NCI-H1436 treated with DMSO at 0.1 percent for 48 hours (cell line): ENCODE measurements at places on chromosomes 3 and 15.
A peak's percentile ranks its signal among the peaks of the same experiment; 100 is the strongest.

- no peak for DNase-seq
Observed at GRCh38 chr3:152865668-152866245, 30.8 kb downstream of the P2RY1 start.

- peak; percentile 50 for DNase-seq
Observed at GRCh38 chr15:81000624-81001151, at the start of gene TLNRD1. Gene TLNRD1, plus strand, starts transcription at chr15:81000923. Its CDS starts 1,349 bp downstream, at chr15:81002272.

- DNase-seq = no peak
Observed at GRCh38 chr3:187072511-187072910, 66.8 kb downstream of the RPL39L start.

GRCh38 chr3:99172736-99173657 lies 271.5 kb upstream of the DCBLD2 start:
- no peak for DNase-seq

DNA sequence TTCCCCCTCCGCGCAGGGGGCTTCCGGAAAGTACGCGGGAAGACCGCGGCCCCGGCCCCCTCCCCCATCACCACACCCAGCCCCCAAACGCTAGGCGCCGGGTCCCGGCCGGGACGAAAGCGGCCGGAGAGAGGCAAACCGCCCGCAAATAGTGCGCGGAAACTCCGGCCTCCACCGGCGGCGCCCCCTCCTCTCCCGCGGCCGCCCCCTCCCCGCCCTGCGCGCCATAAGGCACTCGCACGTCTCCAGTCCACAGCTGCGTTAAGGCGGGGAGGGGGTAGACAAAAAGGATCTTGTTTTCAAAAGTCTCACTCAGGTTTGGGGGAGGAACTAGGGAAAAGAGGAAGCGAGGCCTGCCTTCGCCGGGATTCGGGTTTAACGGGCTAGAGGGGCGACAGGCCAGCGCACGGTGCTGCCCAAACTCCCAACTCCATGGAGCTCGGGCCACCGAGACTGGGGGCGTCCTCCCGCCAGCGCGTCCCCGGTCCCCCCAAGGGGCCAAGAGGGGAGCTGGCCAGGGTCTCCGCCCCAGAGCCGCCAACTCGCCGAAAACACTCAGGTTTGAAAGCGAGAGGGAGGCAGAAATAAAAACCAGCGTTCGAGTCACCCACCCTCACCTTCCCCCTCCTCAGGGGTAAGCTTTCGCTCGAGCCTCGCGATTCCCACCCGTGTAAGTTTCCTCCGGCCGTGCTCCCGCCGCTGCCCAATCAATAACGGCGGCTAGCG lies 1.8 kb downstream of the ANP32A start:
- no peak for DNase-seq

GRCh38 chr3:134161898-134162615 lies 88.6 kb downstream of the RYK start:
- no peak for DNase-seq

DNA sequence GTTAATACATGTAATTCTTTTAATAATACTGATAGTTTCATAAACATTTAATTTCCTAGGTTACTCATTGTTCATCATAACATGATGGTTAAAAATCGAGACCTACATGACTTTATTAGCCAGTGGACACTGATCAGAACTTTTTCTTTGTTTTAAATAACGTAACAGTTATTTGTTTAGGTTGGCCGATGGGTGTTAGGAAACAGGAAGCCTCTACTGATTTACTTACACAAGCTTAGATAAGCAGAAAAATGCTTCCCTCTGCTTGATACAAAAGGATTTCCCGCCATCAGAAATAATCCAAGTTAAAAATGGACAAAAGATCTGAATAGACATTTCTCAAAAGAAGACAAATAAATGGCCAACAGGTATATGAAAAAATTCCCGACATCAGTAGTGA lies 16.6 kb upstream of the APH1B start:
- DNase-seq = no peak

GRCh38 chr3:61922118-61922517 lies 360.7 kb downstream of the PTPRG start:
- DNase-seq = no peak

- no peak for DNase-seq
Observed at GRCh38 chr3:28850186-28850585, 430.7 kb upstream of the RBMS3 start.

- no peak for DNase-seq
Observed at GRCh38 chr3:101204246-101204645, 116.1 kb downstream of the IMPG2 start.

DNA sequence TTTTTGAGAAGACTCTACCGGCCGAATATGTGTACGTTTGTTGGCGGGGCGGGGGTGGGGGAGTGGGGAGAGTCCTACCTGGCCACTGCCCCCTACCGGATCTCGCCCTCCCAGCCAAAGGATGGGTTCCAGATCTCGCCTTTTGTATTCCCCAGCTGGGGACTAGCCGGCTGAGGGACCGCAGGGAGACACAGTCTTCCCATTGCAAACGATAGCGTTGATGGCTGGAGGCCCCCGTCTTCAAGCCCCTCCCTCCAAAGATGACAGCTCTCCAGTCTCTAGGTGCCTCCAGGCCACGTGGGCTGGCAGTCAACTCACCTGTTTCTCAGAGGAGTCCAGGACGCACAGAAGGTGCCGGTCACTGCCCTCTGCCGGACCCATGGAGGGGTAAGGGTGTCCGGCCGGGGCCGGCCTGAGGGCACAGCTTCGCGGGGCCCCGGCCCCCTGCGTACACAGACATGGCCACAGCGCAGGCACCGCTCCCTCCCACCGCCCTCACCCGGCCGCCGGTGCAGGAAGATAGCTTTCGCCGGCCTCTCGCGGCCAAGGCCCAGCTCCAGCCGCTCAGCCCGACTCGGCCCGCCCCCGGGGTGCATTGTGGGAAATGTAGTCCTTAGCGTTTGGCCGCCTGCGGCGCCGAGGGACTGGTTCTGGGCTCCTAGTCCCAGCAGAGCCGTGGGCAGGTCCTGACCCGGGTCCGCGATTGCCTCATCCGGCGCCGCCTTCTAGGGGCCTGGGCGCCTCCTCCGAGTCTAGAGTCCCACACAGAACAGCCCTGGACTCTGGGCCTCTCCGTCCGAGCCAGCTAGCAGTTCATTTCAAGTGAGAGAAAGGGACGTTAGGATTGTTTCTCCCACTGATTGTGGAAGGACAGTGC lies at the start of gene MON1A:
MON1A (minus strand) TSS at position 521 of the 877 bp plus-strand sequence. CDS start 16,465 bp downstream, outside the sequence.
- no peak for DNase-seq

DNA sequence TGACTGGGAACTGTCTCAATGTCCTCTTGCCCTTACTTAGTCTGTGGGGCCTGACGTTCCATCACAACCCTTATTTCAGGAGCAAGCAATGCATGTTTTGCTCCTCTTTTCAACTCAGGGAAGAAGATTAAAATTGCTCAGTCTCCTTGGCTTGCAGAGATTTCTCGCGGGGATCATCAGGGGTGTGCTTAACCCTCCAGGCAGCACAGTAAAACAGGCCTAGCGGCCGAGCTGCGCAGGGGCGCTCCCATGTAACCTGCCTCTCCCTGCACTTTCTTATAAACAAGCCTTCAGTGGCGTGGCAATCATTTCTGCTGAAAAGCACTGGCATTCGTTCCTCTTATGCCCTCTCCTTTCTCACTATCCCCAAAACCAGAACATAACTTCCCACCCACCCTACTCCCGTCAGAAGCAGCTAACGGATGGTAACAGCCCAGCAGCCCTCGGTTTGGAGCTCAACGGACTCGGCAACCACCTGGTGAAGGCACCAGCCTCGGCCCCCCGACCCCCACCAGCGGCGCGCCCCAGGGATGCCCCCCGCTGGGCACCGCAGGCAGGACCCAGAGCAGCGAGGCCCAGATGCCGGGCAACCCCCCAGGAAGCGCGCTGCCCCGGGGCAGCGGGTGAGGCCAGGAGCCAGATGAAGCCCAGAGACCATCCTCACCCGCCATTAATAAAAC lies 1.1 kb downstream of the MCF2L2 start:
- DNase-seq = no peak

- DNase-seq = no peak
Observed at GRCh38 chr15:57996561-57996960, 69.0 kb downstream of the ALDH1A2 start.

GRCh38 chr3:126424751-126425150 lies 30.0 kb downstream of the CFAP100 start:
- DNase-seq = no peak

DNA sequence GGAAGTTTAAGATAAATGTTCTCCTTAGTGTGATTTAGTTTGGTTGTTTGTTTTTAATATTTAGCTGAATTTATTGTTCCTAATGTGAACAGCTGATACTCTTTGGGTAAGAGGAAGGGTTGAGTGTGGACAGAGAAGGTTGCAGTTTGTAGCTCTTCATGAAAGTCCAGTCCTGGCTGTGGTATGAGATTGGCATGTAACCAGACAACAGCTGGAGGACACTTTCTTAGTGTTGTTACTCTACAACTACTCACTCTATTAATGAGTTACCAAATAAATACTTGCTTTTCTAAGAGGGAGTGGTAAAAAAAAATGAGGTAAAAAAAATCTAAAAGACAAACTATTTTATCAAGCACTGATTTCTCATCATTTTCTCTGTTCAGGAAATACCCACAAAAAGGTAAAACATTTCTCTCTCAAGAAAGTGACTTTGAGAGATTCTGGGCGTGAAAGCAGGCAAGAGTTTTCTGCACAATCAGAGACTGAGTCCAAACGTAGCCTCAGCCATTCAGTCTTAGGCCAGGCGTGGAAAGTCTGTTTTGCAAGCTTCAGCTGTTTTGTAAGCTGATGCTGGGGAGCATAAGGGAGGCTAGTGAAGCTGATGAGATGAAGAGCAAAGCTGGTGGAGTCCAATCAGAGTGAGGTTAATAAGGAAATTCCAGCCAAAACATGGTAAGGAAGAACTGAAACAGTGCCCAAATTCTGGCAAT lies 138.5 kb upstream of the ARPP21 start:
- no peak for DNase-seq

GRCh38 chr3:17052363-17052762 lies 167.6 kb downstream of the PLCL2 start:
- no peak for DNase-seq

DNA sequence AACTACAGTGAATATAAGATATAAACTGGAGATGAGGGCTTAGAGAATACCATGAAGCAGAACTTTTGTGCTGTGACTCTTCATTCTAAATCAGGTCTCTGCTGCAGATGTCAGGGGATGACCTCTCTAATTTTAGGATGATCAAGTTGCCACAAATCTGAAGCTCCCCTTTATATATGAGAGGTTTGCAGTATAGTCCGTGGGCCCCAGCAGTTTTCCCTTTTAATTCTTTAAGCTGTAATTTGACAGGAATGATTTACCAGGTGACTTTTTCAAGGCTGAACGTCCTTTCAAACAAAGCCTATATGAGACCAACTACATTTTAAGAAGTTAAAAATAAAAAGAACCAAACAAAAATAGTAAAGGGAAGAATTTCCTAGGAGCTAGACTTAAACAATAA lies 4.9 kb upstream of the PLOD2 start:
- no peak for DNase-seq

GRCh38 chr3:181403876-181404660 lies 307.7 kb upstream of the SOX2 start:
- no peak for DNase-seq

DNA sequence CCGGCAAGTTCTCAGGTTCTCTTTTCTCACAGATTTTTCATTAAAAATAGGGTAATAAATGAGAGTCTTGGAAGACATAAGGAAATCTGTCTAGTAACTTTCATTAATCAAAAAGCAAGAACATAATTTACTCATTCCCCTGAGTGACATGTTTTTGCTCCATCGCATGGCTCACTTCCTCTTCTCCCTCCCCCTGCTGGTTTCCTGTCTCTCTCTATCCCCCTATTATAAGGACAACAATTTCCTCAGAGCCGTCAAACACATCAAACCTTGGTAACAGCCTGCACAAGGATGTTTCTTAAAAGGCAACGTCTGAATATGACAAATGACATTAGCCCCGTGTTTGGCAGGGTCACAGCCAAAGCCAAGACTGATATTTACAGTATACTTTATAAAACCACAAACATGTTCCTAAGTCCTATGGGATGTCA lies 1149.6 kb downstream of the IGSF11 start:
- peak; percentile 25 for DNase-seq

DNA sequence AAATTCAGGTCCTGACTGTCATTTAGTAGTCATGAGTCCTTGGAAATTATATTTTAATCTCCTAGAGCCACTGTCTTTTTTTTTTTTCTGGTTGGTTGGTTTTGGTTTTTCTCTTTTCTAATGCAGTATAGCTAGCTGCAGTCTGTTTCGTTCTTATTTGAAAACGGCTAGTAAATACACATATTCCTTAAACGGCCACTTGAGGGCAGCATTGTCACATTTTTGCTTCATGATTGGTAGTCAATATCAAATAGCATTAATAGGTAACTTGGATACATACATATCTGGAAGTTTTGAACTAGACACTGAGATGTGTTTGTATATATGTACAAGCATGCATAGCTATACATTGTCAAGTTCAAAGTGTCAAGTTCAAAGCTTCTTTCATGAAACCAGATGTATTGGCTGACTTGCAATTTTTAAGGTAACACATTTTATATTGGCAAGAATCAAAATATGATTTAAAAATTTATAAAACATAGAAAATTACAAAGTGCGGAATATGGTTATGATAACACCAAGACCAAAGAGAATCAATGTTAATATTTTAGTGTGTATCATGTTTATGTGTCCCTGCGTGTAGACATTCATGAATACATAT lies 22.5 kb downstream of the GABRA5 start:
- DNase-seq = peak; percentile 1

GRCh38 chr15:27358751-27359434 lies 387.9 kb downstream of the GABRG3 start:
- DNase-seq = no peak

GRCh38 chr3:135056084-135056730 lies 261.1 kb downstream of the EPHB1 start:
- peak; percentile 92 for DNase-seq

DNA sequence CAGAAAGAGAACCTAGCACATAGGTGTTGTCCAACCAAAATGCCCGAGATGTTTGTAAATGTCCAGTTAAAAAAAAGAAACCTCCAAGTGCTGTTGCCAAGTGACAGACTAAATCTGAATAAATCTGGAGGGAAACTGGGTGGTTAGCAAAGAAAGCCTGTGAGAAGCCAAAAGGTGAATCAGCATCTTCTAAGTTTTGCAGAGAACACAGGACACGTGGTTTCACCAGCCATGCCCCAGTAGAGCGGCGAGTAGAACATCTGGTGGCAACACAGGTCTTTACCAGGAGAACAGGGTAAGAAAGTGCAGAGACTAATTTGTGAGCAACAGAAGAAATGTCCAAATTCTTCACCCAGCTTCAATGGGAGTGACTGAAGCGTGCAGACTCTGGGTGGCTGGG lies 986.0 kb downstream of the ROBO2 start:
- DNase-seq = no peak

GRCh38 chr3:141769221-141769894 lies 6.2 kb downstream of the GRK7 start:
- DNase-seq = no peak

GRCh38 chr3:177545964-177546363 lies 348.7 kb upstream of the TBL1XR1 start:
- DNase-seq = no peak

GRCh38 chr3:162973428-162973917 lies 1476.9 kb downstream of the OTOL1 start:
- no peak for DNase-seq
